Stimulated activated CD8-positive, alpha-beta memory T cell treated with anti-CD3 and anti-CD28 coated beads, Interleukin-4, amount 100 ng/mL, for 4 hours (primary cell): ENCODE measurements at places on chromosomes 3 and 15.

DNA sequence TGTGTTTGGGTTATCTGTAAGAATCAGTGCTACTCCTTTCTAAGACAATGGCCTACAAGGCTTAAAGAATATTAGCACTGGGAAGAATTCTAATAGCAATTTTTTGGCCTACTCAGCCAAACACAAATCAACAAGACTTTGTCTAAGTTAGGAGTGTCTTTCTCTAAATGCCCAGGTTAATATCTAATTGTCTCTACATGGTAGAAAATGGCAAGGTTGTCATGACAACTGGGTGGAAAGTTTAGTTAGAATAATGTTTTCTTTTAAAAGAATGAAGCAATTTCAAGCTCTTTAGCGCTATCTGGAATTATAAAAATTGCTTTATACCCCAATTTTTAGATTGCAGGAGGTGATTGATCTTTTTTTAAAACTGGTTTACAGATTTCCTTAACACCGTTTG lies 396.8 kb downstream of the TUSC7 start:
- no peak for DNase-seq

GRCh38 chr15:25226360-25226759 lies 212.5 kb downstream of the UBE3A start:
- no peak for DNase-seq

- DNase-seq = no peak
Observed at GRCh38 chr3:37993460-37993819, 2.9 kb downstream of the VILL start.

- DNase-seq = no peak
Observed at GRCh38 chr3:152071924-152072323, 196.8 kb upstream of the MBNL1 start.

GRCh38 chr3:29156086-29156715 lies 124.7 kb upstream of the RBMS3 start:
- no peak for DNase-seq

DNA sequence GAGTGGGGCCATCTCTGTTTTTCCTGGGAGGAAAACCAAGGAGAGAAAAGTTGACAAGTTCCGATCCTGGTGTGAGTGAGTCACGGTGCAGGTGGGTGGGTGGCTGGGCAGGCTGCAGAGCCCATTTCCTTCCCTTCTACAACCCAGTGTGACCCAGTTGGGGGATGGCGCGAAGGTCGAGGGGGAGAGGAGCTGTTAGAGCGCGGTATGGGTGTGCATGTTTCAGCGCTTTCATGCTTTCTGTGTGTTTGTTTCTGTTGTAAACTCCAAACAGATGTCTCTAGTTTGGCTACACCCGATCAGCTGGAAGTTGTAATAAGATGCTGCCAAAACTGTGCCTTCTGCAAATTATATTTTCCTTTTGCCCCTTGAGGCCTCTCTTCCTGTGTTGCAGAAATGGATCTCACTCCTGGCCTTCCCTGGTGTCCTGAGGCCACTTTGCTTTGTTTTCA lies 3.8 kb downstream of the FAM43A start:
- no peak for DNase-seq

DNA sequence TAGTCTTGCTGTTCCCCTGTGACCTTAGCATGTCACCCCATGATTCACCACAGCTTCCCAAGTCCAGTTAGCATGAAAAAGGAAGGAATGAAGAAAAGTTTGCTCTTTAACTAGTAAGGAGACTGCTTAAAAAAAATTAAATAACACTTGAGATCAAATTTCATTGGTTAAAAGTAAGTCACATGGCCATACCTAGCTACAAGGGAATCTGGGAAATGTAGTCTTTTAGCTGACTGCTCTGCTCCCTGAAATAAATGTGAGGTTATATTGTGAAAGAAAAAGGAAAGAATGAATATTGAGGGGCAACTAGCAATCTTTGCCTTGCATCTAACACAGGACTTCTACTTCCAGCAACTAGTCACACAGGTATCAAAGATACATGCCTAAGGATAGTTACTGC lies 84.7 kb upstream of the LRRN1 start:
- DNase-seq = no peak

DNA sequence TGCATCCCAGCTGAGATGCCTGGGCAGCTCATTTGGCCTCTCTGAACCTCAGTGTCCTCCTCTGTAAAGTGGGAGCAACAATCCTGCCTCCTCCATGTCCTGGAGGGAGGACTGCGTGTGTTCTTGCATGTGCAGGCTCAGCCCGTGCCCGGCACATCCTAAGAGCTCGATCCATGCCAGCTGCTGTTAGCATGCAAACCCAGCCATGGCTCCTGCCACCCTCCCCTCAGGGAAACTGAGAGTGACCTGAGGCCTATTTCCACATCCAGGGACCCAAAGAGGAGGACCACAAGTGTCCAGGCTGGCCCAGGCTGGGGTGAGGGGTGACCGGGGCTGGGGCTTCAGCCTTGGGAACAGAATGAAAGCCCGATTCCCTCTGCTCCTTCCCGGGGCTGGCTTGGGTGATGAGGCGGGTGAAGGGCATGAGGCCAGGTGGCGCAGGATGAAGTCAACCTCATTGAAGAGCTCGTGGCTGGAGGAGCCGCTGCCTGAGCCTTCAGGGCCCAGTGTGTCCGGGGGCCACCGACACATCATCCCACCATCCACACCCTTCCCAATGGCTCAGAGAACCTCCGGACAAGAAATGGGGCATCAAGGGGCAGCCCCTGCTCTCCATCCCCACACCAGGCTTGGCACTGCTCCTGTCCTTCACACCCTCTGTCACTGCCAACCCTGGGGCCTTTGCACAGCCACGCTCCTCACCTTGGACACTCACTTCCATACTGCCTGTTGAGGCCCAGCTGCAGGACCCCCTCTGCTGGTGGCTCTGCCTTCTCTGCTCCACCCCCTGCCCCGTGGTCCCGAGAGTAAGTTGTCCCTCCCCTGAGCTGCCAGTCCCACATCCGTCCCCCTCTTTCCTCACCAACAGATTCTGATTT lies 42.5 kb downstream of the ADAMTS7 start:
- DNase-seq = no peak

GRCh38 chr15:83107841-83108181 lies 366 bp downstream of the TM6SF1 start:
- no peak for DNase-seq

GRCh38 chr15:63582718-63583426 lies 14.3 kb upstream of the FBXL22 start:
- no peak for DNase-seq

GRCh38 chr15:70054366-70054765 lies 43.4 kb downstream of the TLE3 start:
- no peak for DNase-seq

GRCh38 chr3:79586232-79586631 lies 181.6 kb downstream of the ROBO1 start:
- DNase-seq = no peak

GRCh38 chr3:54703923-54704322 lies 223.9 kb downstream of the LRTM1 start:
- no peak for DNase-seq

- no peak for DNase-seq
Observed at GRCh38 chr15:52496776-52497470, 31.8 kb downstream of the MYO5A start.

GRCh38 chr3:41508063-41508696 lies 308.9 kb downstream of the CTNNB1 start:
- no peak for DNase-seq

GRCh38 chr3:4466741-4467521 lies at the start of gene SUMF1:
Gene SUMF1 (minus strand): TSS chr3:4467269. CDS start chr3:4467245, 24 bp downstream.
- DNase-seq = peak; percentile 54

GRCh38 chr3:177615015-177615414 lies 417.7 kb upstream of the TBL1XR1 start:
- no peak for DNase-seq

DNA sequence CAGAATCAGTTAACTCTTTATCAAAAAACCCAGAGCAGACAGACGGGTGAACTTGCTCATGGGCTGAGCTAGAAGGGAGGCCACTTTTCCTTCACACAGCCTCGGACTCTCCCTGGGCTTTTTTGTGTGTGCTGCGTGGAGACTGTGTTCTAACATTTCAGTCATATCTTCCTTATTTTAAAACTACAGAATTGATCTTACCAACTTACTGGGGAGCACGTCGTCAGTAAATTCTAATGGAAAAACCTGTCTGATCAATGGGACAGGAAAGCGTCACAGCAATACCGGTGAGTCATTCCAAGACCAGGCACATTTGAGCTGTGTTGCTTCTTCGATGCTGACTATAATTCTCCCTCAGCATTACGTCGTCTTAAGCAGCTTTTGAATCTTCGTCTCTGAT lies 145.1 kb downstream of the LPP start:
- DNase-seq = no peak
